ENCODE measurements at places on chromosomes 7 and 10.

- no peak for DNase-seq
Measured at GRCh38 chr10:28326516-28327490, 23.9 kb upstream of the MPP7 start.

- DNase-seq = no peak
Measured at GRCh38 chr7:94240902-94241301, 153.8 kb upstream of the COL1A2 start.

- DNase-seq = no peak
Measured at GRCh38 chr7:1461646-1462375, 2.5 kb upstream of the MICALL2 start.

GRCh38 chr10:2130705-2131305, 393.5 kb upstream of the ADARB2 start:
- no peak for DNase-seq

GRCh38 chr10:29636178-29636577, 1.4 kb upstream of the SVIL start:
- DNase-seq = no peak

DNA sequence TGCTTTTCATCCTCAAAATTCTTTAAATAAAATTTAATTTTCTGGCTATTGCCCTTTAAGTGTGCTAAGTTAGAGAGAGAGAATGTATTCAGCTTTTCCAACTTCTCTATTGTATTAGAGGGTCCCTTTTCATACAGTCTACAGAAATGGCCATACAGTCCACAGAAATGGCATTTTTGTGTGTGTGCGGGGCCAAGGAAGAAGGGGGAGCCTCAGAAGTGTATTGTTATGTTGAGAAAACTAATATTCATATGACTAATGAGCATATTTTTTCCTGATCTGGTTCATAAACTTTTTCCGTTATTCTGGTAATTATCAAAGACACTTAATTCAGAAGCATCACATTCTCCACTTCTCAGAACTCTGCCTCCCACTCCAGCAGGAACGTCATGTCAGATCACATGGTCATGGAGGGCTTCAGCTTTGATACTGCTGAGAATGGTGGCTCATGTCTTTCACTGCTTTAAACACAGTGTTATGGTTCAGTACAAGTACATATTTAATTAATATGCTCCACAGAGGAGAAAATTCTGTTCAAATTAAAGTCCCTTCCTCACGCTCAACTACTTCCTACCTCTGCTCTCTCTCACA, 37.1 kb downstream of the ELMO1 start:
- no peak for DNase-seq

- no peak for DNase-seq
Measured at GRCh38 chr10:121764233-121764942, 163.4 kb downstream of the ATE1 start.

GRCh38 chr7:115701141-115701540, 329.4 kb downstream of the TFEC start:
- DNase-seq = no peak

DNA sequence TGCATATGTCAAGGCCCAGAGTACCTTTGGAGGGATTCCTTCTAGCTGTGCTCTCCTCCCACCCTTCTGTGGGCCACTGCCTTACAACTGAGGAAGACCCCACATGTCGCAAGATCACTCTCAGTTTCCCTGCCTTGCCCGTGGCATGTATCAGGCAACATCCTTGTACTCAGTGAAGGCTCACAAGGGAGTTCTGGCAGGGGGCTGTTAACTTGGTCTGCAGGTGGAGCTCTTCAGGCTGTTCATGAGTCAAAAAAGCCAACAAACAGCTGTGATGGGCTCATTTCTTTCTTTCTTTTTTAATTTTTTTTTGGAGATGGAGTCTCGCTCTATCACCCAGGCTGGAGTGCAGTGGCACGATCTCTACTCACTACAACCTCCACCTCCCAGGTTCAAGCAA, 513.0 kb upstream of the ANKRD30A start:
- no peak for DNase-seq

- no peak for DNase-seq
Measured at GRCh38 chr7:11737723-11738122, 94.3 kb downstream of the THSD7A start.

DNA sequence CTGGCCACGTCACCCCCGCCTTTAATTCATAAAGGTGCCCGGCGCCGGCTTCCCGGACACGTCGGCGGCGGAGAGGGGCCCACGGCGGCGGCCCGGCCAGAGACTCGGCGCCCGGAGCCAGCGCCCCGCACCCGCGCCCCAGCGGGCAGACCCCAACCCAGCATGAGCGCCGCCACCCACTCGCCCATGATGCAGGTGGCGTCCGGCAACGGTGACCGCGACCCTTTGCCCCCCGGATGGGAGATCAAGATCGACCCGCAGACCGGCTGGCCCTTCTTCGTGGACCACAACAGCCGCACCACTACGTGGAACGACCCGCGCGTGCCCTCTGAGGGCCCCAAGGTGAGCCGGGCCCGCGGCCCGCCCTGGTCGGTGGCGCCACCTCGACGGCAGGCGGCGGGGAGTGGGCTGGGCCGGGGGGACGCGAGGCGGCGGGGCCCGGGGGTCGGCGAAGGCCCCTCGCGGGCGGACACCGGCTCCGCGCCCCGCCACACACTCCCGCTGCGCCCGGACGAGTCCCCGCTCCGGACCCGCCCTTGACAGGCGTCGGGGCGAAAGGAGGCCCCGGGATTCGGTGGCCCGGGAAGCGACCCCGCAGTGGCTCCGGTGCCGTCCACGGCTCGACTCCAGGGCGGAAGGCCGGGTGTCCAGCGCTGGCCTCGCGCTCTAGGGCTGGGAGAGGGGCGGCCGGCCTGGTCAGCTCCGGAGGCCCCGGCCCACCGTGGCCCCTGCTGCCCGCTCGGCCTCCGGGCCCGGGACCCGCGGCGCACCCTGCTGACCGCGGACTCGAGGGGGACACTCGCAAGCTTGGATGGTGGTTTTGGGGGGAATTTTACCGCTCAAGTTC, 557 bp downstream of the BAG3 start:
- DNase-seq = no peak

Data from GM12864 (cell line).